ENCODE measurements at places on chromosomes 7 and 10.

GRCh38 chr10:3748484-3748883 is 36.5 kb downstream of the KLF6 start:
- no peak for DNase-seq

DNA sequence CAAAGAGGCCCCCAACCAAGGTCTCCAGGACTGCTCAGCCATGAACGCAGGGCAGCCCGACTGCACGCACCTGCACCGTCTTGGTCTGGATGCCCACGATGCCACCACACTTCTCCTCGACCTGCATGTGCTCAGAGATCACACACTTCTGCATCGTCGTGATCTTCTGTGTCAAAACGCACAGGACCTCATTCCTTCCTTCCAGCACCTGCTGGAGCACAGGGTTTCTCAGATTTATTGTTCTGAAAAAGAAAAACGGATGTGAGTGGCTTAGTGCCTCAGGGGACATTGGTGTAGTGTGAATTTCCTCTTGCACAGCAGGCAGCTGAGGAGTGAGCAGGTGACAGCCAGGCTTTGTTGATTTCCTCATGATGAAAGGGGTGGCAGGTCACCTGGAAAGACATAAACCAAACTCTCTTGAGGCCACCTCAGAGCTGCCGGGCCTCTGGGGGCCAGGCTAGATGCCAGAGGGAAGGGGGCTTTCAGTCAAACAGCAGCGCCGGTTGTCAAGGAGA is 38.2 kb downstream of the GSDME start:
- DNase-seq, result peak; percentile 98

GRCh38 chr7:72080341-72080766 is 331.8 kb downstream of the CALN1 start:
- DNase-seq, result no peak

- DNase-seq, result no peak
Measured at GRCh38 chr7:27163288-27164044, 1.9 kb downstream of the HOXA9 start.

- DNase-seq, result no peak
Measured at GRCh38 chr10:59098387-59098786, 78.1 kb upstream of the PHYHIPL start.

DNA sequence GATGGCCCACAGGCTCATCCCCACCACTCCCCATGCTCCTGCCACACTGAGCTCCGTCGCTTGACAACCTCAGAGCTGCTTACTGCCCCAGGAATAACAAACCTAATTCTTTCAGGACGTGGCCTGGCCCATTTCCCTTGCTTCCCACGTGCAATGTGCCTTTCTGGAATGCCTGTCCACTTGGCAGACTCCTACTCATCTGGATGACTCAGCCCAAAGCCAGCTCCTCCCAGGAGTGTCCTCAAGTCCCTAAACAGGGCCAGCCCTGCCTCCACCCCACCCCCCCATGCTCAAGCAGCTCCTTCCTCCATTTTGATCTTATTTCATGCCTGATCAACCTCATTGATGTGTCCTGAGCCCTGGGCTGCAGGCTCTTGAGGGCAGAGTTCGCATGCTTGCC is 164.9 kb upstream of the RNF32 start:
- DNase-seq, result no peak

GRCh38 chr7:147567043-147567442 is 1023.5 kb upstream of the C7orf33 start:
- no peak for DNase-seq

- DNase-seq, result no peak
Measured at GRCh38 chr10:99375426-99375825, 46.3 kb downstream of the CNNM1 start.

DNA sequence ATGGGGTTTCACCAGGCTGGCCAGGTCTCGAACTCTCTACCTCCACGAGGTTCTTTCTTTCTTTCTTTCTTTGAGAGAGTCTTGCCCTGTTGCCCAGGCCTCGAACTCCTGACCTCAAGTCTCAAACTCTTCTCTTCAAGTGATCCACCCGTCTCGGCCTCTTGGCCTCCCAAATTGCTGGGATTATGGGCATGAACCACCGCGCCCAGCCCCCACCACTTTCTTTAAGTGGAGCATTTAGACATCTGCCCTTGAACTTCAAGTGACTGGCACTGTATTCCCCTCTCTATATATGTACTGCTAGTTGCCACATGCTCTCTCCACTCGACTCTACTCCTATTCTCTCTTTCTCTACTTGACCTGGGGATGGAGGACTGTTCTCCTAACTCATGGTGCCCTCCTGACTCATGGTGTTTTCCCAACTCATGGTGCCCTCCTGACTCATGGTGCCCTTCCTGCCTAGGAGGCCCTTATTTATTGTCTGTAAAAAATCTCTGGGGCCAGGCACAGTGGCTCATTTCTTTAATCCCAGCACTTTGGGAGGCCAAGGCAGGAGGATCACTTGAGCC is 19.3 kb upstream of the ACHE start:
- no peak for DNase-seq

DNA sequence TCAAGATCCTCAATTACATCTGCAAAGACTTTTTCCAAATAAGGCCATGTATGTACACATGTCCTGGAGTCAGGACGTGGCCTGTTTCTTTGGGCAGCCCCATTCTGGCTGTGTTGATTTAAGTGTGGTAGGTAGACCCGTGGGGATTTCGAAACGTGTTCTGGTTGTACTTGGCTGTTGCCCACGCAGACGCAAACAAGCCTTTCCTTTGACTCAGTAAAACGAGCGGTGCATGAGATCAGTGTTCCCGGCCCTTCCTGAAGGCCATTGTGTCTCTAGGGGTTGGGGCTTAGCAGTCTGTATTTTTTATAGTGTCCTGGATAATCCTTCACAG is 64.8 kb upstream of the DNAJB6 start:
- no peak for DNase-seq

DNA sequence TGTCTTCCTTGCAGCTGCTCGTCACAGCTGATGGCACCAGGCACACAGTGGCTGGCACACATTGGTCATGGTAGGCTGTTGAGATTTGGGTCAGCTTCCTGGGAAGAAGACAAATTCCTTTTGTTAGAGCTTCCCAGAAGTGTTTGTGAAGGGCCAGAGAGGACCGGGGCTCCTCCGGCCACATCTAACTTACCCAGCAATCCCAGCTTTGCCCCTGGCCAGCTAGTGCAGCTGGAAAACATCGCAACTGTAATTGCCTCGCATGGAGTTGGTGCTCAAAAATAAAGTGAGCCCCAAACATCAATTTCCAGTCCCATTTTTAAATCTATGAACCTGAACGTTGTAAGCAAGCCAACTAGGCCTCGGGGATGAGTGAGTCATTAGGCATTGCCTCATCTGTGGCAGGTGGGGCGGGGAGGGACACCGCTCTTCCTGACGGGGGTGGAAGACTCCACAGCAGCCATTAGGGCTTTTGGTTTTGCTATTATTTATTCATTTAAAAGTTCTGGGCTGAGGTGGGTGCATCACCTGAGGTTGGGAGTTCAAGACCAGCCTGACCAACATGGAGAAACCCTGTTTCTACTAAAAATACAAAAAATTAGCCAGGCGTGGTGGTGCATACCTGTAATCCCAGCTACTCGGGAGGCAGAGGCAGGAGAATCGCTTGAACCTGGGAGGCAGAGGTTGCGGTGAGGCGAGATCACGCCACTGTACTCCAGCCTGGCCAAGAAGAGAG is 12.4 kb downstream of the CPA5 start:
- no peak for DNase-seq

DNA sequence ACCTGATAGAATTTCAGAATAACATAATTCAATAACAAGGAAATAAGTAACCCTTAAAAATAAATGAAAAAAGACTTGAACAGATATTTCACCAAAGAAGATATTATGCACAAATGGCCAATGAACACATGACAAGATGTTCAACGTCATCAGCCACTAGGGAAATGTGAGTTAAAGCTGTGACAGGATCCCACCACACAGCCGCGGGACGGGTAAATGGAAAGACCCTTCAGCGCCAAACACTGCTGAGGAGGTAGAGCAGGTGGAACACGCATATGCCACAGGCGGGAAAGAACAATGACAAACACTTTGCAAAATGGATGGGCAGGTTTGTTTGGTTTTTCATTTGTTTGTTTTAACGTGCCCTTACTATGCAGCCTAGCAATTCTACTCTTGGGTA is 86.1 kb upstream of the RNF32 start:
- no peak for DNase-seq

DNA sequence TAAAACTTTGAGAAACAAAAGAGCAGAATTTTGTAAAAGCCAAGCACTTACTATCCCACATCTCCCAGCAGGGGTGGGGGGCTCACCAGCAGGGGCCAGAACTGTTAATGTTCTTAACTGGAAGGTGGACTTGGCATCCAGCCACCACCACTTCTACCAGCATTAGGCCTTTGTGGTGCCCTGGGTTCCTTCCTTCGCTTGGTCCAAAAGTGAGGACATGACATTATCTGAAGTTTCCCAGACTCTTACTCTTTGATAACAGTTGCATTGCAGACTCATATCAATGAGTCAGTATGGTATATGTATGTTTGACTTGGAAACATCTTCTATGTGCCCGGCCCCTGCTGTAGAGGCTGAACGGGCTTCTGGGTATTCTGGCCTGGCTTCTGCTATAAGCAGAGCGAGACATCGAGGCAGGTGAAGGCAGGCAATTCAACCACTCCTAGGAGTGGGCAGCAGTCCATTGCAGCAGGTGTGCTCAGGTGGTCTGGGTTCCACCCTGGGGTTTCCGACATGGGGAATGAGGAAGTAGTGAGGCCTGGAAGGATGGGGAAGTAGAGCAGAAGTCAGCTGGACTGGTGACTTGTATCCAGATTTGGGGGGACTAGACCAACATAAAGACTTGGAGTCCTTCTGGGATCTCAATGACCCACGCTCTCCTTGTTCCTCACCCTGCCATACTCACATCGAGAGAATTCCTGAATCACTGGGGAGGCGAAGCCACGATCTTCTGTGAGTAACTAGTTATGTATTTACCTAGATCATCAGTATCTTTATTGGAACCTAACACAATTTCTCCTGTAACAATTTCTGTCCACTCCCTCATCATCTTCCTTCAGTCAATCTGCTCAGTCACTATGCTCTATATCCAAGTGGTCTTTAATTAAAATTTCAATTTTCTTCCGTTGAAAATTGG is 4.1 kb downstream of the ZNF777 start:
- DNase-seq, result no peak

- peak; percentile 72 for DNase-seq
Measured at GRCh38 chr7:44580945-44581878, 819 bp downstream of the TMED4 start.

Measured in OCI-LY7 (cell line).